ENCODE measurements at places on chromosomes 16 and 17.

DNA sequence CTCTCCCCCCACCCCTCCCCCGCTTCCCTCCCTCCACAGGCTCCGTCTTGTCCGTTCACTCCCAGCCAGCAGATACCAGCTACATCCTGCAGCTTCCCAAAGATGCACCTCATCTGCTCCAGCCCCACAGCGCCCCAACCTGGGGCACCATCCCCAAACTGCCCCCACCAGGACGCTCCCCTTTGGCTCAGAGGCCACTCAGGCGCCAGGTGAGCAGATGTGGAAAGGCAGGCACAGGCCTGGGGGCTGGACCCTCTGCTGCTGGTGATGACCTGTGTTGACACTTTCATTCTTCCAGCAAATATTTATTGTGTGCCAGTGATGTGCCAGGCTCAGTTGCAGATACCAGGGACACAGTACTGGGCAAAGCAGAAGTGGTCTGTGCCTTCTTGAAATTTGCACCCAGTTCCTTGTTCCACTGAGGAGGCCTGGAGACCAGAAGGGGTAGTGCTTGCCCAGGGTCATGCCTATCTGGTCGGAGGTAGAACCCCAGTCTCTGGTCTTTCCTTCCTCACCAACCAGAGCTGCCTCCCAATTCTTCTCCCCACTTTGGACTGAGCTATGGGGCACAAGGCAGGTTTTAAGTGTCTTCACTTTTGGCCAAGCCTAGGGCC lies 10.3 kb upstream of the ABCC3 start:
- DNase-seq = no peak

DNA sequence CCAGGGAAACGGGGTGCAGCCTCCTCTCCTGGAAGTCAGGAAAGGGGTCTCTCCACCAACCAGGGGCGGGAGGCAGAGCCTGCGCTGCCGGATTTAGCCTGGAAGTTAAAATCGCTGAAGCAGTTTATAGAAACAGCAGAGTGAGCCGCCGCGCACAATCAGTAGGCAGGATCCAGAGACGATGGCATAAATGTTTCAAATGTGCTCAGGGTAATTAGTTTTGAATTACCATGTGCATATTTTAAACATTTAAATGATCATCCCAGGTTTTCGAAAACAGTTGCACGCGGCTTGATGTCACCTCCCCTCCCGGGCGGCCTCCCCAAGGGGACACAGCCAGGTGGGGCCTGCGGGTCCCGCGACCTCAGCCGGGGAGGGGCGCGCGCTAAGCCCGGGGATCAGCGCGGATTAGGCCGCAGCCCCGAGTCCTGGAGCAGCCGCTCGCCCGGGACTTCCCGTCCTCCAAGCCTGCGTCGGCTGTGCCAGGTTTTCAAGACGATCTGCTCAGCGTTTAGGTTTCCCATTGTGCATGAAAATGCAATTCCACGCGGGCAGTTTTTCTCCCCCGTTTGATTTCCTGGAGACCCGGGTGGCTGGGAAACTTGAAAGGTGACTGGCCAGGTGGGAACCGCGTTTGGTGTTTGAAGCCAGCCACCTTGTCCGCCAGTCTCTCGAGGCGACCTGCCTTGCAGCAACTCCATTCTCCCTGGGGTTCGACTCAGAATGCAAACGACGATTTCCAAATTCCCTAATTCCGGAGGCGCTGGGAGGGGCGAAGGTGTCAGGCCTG lies 78.3 kb downstream of the RPA1 start:
- DNase-seq = no peak

- DNase-seq = peak; percentile 52
Observed at GRCh38 chr16:76265434-76266045, 11.7 kb upstream of the CNTNAP4 start.

DNA sequence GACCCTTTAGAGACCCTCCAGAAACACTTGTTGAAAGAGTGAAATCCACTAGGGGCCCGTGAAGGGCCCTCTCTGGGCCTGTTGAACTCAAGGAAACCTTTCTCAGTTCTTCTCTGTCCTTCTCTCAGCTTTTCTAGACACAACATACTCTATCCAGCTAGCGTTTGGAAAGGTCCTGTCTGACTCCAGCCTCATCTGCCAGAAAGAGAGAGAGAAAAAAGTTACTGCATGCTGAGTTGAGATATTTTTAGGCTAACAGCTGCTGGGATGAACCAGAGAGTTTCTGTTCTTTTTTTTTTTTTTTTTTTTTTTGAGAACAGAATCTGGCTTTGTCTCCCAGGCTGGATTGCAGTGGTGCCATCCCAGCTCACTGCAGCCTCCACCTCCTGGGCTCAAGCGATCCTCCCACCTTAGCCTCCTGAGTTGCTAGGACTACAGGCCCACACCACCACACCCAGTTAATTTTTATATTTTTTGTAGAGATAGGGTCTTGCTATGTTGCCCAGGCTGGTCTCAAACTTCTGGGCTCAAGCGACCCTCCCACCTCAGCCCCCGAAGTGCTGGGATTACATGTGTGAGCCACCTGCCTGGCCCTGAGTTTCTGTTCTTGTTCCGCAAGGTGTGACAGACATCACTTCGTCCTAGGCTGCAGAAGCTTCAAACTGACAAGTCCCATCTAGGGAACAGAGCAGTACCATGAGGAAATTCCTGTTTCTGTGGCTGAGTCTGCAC lies 14.9 kb upstream of the TEX2 start:
- no peak for DNase-seq

GRCh38 chr17:39002991-39003715 lies 36.0 kb upstream of the FBXO47 start:
- DNase-seq = peak; percentile 63

- no peak for DNase-seq
Observed at GRCh38 chr17:81404558-81405165, 9.4 kb downstream of the BAHCC1 start.

- DNase-seq = no peak
Observed at GRCh38 chr16:27495191-27495590, 54.5 kb downstream of the GTF3C1 start.

DNA sequence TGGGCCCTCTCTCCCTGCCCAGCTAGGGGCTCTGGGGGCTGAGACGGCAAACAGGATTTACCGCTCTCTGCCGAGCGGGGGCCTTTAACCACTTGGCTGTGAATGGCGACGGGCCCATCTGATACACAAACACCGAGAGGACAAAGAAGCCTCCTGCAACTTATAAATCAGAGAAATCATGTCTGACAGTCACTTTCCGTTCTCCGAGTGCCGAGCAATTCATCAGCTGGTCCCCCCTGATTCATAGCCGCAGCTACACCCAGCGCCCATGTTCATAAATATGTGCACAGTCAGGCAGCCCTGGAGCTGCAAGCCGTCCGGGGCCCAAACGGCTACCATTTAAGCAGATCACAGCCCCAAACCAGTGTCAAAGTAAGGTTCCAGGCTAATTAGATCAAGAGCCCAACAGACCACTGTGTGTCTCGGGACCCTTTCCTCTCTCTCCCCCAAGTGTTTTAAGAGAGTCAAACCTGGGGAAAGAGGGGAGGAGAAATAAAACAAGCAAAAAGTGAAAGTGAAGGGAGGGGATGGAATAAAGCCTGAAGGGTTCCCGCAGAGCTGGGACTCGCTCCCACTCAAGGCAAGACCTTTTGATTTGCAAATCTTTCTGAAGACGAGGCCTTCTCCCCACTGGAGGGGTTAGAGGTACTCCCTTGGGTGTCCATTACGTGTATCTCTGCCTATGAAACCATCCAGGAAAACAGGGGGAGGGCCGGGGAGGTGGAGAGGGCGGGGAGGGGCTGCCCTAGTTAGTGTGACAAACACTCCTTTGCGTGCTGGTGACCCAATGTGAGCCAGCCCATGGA lies 154.7 kb downstream of the C16orf78 start:
- no peak for DNase-seq

- DNase-seq = no peak
Observed at GRCh38 chr17:77894126-77894956, 64.2 kb upstream of the TNRC6C start.

DNA sequence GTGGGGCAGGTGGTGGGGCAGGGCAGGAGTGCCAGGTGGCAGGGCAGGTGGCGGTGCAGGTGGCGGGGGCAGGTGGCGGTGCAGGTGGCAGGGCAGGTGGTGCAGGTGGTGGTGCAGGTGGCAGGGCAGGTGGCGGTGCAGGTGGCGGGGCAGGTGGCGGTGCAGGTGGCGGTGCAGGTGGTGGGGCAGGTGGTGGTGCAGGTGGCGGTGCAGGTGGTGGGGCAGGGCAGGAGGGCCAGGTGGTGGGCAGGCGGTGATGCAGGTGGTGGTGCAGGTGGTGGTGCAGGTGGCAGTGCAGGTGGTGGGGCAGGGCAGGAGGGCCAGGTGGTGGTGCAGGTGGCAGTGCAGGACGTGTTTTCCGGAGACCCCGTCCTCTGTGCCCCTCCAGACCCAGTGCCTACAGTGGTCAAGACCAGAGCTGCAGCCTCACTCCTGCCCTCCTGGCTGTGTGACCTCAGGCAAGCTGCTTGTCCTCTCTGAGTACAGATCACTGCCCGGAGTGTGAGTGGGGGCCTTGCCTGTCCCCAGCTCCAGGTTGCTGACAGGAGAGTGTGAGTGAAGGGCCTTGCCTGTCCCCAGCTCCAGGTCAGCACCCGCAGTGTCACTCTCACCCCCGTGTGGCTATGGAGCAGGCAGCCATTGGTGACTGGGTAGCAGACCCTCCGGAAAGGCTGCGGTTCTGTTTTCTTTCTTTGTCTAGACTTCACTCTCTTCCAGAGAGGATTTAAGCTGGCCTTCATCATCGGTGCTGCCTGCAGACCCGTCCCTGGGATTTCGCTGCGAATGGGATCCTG lies 16.1 kb upstream of the NPTX1 start:
- DNase-seq = no peak

DNA sequence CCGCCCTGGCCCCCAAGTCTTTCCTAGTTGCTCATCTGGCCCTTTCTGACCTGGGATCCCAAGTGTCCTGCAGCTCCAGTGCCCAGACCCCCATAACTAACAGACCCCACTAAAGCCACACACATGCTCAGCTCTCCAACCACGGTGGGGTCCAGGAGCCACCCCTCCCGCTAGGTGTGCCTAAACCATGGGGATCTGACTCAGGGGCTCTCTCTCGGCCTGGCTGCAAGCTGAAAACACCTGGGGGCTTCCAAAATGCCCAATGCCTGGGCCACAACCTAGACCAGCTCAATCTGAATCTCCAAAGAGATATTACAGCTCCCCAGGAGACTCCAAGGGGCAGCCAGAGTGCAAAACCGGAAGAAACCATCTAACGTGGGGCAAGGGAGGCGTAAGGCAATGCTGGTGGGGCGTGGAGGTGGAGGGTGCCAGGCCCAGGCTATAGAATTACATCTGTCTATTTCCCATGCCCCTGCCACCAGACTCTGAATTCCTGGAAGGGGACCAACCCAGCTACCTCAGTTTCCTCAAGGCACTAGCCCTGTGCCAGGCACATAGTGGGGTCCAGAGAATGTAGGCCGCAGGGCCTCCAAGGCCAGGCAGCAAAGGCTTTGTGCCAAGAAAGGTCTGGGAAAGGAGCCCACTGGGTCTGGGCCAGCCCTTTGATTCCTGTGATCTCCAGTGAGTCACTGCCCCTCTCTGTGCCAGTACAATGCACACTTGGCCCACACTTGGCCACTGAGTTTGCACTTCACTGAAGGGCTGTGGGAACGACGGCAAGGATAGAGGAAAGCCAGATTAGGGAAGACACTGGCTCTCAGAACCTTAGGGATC lies 3.3 kb downstream of the CD2BP2 start:
- no peak for DNase-seq

GRCh38 chr17:43723697-43724359 lies 34.8 kb downstream of the SOST start:
- no peak for DNase-seq

DNA sequence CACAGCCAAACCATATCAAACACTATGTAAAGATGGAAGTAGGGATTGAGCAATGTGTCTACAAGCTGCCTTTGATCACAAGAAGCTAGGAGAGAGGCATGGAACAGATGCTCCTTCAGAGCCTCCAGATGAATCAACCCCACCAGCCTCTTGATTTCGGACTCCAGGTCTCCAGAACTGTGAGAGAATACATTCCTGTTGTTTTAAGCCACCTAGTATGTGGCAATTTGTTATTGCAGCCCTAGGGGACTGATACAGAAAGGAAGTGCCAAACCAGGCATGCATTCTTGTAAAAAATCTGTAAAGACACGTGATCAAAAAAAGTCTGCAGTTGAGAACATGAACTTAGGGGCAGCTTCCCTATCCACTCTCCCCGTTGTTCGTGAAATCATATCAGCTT lies 91.1 kb downstream of the C17orf67 start:
- no peak for DNase-seq

- DNase-seq = no peak
Observed at GRCh38 chr17:17385491-17385890, 82.3 kb downstream of the NT5M start.

- DNase-seq = no peak
Observed at GRCh38 chr17:3575511-3575910, 17.9 kb upstream of the TRPV3 start.

GRCh38 chr16:66652661-66653360 lies 43.7 kb downstream of the CMTM4 start:
- DNase-seq = no peak

GRCh38 chr17:10290041-10290440 lies 82.8 kb downstream of the MYH13 start:
- DNase-seq = no peak

GRCh38 chr17:42399948-42400843 lies 12.0 kb upstream of the STAT3 start:
- DNase-seq = peak; percentile 61

DNA sequence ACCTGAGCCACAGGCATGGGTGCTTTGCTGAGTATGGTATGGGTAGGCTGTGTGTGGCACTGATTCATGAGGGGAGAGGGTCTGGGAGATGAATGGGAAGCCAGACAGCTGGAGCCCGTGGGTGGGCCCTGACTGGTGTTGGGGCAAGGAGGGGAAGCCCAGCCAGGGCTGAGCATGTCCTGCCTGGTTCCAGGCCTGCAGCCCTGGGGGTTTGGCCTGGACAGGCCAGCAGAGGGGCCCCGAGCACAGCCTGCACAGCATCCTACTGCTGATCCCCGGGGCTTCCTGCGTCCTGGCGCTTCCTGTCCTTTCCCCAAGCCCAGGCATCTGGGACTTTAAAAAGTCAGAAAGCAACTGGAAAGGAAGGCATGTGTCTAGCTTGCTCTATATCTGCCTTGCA lies 4.6 kb upstream of the MVD start:
- DNase-seq = no peak

DNA sequence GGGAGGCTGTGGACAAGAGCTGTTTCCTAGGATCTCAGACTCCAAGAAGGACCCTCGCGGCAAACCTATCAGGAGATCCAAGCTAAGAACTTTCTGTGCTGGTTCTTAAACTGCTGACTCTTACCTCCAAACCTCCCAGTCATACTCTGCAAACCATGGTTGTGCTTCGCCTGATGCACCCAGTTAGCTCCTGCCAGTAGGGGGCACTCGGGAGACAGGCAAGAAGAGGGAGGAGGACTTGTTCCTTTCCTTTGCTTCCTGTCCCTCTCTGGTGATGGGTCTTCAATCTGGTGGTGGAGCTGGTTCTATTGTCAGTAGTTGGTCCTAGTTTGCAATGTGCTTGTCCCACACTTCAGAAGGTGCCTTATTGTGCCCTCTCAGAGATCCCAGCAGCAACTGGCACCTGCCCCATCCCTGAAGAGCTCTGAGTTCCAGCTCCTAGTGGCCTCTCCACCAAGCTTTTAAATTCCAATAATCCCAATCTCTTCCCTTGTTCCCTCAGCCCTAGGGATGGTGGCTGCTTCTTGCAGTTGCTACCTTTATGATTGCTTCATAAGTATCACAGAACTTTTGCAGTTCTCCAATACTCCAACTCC lies 113.5 kb upstream of the RPL38 start:
- peak; percentile 68 for DNase-seq

Measured in Jurkat, Clone E6-1 (cell line).